ENCODE measurements at places on chromosomes 2 and 18.

DNA sequence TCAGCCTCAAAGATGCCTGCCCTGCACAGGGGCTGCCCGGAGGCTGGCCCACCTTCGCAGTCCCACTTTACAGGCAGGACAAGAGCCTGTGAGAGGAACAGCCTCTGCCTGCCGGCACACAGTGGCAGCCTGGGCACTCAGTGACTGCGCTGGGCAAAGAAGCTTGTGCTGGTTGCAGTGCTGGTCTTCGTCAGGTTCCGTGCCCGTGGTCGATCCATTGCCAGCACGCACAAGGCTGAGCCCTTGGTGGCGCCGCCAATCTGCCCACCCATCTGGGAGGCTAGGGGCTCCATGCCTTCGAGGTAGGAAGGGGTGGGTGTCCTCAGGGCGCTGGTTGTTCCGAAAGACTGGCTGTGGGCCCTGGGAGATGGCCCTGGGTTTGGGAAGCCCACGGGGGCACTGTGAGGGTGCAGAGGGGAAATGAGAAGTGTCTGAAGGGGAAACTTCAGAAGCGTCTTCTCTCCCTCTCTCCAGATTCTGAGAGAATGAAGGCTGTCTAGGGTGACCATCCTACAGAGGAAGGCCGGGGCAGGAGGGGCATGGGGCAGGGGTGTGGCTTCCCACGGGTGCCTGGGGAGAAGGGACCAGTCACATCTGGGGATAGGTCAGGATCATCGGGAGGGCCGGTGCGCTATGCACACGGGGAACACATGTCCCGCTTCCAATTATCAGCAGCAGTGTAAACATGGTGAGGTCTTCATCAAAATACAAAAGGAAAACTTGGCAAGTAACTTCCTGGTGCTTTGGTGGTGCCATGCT, 49.1 kb upstream of the HS6ST1 start:
- DNase-seq: no peak

GRCh38 chr18:26971409-26971808, 105.9 kb upstream of the AQP4 start:
- DNase-seq: no peak

DNA sequence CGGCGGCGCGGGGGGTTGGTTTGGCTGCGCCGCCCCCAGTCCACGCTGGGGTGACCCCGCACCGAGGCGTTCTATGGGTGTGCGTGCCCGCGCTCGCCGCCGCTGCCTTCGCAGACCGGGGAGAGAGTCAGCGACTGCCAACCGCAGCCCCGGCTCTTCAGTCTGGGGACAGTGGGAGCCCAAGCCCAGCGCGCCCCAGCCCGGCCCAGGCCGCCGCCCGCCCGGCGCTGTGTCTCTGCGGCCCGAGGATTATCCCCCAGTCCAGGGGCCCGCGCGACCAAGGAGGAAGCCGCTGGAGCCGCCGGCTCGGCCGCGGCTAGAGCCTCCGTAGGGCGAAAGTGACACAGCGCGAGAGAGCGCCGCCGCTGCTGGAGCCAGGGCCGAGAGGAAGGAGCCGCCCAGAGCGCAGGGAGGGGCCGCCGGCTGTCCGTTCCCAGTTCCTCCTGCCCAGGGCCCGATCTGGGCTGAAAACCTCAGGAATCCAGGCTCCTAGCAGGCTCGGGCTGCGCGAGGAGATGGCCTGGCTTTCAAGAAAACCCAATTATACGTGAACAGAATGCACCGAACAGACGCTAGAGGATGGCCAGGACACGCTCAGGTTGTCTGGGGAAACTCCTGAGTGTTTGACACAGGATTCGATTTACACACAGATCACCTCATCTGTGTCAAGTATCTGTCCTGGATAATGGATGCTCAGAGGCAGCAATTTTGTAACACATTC, 2.4 kb downstream of the CTIF start:
- peak; percentile 39 for DNase-seq

DNA sequence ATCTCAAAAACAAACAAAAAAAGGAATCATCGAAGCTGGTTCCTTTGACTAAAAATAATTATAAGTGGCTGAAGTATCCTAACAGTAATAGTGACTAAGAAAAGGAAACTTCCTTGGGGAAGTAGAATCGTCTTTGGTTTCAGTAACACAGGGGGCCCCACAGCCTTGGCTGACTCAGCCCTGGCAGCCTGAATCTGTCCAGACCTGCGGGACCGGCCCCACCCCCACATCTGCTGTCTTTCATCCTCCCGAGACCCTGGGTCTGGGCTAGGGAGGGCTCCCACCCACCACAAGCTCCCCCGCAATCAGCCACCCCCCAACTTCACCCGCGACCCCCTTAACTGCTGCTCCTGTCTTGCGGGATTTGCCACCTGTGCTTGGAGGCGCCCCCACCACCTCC, 1452.6 kb upstream of the ACVR2A start:
- DNase-seq: no peak

DNA sequence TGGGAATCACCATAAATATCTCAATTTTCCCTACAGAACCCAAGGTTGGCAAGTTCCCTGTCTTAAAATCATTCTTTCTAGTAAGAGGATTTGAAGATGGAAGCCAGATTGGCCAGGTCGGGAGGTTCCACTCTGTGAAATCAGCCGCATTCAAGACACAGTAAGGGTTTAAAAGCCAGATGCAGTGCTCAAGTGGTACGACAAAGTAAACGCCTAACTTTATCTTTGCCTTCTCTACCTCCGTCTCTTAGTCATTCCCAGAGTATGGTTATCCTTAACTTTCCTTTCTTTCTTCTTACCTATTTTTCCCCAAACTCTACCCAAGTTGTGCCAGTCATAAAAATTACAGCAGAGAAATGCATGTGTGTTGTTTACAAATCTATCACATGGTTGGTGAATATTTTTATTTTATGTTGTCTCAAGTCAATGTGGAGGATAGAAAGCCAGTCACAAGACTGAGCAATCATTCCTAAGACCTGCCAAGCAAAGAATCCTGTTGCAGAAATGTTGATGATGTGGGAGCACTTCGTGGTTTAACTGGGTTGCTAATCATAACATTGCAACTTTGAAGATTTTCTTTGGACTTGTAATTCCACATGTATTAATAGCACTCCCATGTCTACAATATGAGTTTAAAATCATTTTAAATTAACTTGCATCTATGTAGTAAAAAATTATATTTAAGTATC, 62.6 kb downstream of the SLC40A1 start:
- no peak for DNase-seq

DNA sequence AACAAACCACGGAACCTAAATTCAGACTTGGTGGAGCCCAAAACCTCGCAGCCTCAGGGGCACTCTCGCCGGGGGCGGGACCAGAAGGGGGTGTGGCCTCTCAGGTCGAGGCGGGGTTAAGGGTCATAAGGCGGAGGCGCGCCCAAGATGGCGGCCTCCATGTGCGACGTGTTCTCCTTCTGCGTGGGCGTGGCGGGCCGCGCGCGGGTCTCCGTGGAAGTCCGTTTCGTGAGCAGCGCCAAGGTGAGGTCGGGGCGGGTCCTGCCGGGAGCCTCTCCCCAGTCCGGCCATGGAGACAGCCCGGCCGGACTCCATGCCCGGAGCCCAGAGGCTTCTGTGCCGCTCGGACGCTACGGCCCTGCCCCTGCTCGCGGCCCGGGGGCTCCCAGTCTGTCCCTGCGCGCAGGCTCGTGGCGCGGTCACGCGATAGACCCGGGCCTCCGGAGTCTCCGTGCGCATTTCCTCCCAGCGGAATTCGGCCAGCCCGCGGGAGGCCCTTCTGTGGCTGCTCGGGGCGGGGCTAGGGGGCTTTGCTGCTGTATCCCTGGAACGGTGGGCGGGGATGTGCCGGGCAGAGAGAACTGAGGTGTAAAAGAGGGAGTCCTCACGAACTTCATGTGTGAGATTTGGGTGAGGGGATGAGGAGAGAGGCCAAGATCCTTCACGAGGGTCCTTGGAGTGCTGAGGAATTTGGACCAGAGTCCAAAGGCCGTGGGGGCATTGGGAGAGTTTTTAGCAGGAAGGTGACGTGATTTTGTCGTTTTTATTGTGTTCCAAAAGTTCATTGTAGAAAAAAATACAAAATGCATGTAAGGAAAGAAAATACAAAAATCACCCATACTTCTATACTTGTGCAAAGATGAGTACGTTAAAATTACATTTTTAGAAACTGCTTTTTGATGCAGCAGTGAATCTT, at the start of gene SMYD5:
SMYD5 (plus strand) TSS at position 126 of the 916 bp plus-strand sequence; CDS start at position 148, 22 bp downstream.
- DNase-seq: peak; percentile 58

DNA sequence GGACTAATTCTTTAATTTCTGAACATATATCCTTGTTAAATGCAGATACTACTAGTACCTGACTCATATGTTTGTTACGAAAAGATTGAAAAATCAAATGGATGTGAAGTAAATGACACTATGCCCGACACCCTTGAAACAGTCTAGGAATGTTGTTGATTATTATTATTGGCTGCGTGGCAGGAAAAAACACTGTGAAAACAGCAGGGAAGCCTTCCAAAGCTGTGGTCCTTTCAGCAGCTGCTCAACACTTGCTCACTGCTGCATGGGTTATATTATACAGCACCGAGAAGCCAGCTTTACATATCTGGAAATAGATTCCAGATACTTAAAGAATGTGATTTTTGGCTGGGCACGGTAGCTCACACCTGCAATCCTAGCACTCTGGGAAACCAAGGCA, 26.5 kb downstream of the CRYGD start:
- DNase-seq: no peak

GRCh38 chr18:52288403-52289004, 51.5 kb upstream of the DCC start:
- DNase-seq: no peak

All from NCI-H1930 (cell line).